ENCODE measurements at places on chromosomes 1 and 21.

DNA sequence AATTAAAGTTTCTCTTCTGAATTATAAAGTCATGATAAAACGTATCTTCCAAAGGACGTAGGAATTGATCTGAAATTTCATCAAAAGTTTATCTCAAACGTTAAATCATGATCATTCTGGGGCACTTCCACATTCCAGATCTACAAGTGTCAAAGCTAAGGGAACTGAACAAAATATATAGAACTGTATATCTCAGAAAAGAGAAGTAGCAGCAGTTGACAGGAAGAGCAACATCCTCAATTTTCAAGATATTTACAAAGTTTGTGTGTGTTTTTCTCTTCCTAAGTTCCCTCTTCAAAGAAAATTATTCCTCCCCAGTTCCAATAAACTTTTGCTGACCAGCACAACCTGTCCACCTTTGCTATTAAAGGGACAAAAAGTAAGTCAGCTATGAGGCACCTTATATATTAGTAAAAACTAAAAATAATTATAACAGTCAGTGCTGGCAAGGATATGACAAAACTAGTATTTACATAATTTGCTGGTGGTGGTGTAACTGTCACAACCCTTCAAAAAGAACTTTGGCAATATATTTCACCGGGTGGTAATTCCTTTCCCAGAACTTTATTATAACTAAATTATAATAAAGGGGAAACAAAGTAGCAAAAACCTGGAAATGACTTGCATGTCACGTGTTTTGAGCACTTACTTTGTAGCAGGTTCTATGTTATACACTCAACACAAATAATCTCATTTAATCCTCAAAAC lies 38.5 kb upstream of the EYA3 start:
- DNase-seq: no peak

DNA sequence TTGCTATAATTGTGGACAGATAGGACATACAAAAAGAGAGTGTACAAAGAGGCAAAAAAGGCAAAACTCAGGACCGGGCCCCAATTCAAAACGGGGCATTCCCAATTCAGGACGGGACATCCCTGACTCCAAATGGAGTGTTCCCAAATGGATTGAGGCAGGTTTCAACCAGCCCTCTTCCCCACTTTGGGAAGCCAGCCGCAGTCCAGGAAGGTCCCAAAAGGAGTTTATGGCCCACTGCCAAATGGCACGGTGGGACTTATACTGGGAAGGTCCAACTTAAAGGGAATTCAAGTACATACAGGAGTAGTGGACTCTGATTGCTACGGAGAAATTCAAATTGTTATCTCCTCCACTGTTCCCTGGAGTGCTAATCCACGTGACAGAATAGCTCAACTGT lies 3.5 kb upstream of the ZNF669 start:
- no peak for DNase-seq

DNA sequence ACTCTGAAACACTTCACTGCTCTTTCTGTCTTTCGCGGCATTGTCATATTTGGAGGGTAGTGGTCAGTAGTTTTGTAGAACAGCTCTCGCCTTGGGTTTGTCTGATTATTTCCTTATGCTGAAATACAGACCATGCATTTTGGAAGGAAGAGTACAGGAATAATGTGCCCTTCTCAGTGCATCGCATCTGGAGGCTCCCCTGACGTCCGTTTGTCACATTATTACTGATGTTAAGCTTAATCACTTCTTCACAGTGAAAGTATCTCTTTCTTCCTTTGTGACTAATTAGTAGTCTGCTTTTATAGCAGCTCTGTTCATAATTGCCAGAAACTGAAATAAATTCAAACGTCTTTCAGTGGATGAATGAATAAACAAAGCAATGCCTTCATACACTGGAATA lies 85.7 kb upstream of the CXADR start:
- no peak for DNase-seq

DNA sequence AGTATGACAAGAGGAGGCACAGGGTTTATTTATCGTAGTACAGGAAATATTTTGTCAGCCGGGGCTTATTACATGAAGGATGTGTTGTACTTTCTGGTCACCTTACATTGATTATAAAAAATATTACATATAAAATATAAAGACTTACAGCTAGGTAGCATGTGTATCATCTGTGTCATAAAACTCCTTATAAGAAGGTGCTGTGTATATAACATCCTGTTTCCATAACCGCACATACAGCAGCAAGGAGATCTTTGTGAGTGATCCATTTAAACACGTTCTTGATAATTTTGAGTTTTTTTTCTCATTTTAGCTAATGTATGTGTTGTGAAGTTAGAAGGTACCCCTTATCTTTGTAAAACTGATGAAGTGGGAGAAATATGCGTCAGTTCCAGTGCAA lies 60.1 kb downstream of the S100B start:
- no peak for DNase-seq

- no peak for DNase-seq
These were observed 25.4 kb upstream of the TENT5C start for GRCh38 chr1:117580436-117580835.

- no peak for DNase-seq
These were observed 36.5 kb upstream of the BARHL2 start for GRCh38 chr1:90753556-90753955.

- no peak for DNase-seq
These were observed 24.8 kb upstream of the ACBD6 start for GRCh38 chr1:180527101-180527669.

GRCh38 chr1:228723921-228724320 lies 11.4 kb upstream of the RHOU start:
- DNase-seq: no peak

- DNase-seq: no peak
These were observed 43.1 kb downstream of the KCNA2 start for GRCh38 chr1:110563089-110563488.

DNA sequence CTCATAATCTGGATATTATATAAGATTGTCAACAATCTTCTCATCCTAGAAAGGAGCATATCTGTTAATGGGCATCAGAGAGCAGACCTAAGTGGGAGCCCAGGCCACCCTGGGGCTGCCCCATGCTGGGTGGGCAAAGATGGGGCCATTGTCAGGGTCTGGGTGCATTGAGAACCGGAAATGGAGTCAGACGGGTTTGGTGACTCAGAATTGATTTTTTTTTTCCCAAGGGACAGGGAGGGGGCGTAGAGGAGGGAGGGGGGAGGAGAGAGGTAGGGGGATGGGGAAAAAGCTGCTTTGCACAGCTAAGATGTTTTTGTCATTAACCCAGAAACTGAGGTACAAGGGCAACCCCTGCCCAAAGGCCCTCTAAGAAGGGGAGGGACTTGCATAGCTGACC lies 1.3 kb downstream of the ATXN7L2 start:
- DNase-seq: no peak

- no peak for DNase-seq
These were observed 156.2 kb downstream of the DENND1B start for GRCh38 chr1:197619008-197619640.

DNA sequence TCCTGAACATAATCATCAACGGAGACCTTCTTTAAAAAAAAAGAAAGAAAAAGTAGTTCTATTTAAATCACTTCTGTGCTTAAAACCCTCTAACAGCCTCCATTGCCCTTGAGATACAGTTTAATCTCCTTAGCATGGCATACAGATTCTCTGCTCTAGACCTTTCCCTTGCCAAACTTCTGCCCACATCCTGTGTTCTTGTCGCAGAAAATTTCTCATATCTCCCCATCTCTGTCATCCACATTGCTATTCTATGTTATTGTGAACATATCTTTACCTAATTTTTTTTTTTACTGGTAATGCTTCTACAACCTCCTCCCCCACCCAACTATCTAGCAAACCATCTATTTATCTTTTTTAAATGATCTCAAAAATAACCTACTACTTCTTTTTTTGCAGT lies 135.7 kb upstream of the PROX1 start:
- DNase-seq: no peak

- no peak for DNase-seq
These were observed 247.4 kb upstream of the ZP4 start for GRCh38 chr1:238138059-238138626.

- no peak for DNase-seq
These were observed 1.3 kb downstream of the GPA33 start for GRCh38 chr1:167088746-167089417.

GRCh38 chr1:242128951-242129502 lies 130.1 kb upstream of the MAP1LC3C start:
- DNase-seq: no peak

GRCh38 chr1:224245188-224245587 lies 62.1 kb downstream of the DEGS1 start:
- no peak for DNase-seq

DNA sequence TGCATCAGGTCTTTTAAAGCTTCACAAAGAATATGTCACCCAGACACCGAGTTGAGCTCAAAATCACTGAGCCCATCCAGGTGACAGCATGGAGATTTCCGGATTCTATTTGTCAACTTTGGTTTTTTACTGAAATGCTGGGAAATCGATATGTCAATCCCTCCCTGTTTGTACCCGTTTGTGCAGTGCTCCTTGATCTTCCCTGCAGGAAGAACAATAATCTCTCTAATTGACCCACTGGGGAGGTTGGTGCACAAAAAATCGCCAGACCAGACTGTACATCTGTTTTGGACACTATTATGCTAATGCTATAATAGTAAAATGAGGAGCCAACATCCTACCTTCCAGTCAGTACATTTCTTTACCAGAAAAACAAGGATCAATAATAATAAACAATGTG lies 1.8 kb downstream of the BARHL2 start:
- DNase-seq: no peak

DNA sequence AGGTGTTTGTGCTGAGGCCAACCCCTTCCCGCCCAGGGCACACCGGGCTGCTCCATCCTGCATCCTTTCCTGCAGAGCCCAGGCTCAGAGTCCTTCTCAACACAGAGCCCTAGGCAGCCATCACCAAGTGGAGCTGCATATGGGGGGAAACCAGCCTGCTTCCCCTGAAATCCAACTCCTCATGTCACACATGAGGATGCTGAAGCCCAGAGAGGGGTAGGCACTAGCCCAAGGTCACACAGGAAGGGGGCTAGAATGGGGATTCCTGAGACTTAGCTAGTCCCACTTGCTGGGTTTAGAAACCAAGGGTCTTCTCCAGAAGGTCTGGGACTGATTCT lies 5.5 kb upstream of the TNFRSF1B start:
- no peak for DNase-seq

- no peak for DNase-seq
These were observed 199.5 kb downstream of the LRRIQ3 start for GRCh38 chr1:73998348-73998959.

Data from stimulated activated CD8-positive, alpha-beta memory T cell treated with anti-CD3 and anti-CD28 coated beads, Interleukin-2, amount 100 ng/mL, for 1 hour (primary cell).